CD4-positive, alpha-beta T cell treated with Interleukin-12 subunit alpha and Interleukin-12 subunit beta, for 1 hour (primary cell): ENCODE measurements at places on chromosomes 7 and 10.

GRCh38 chr10:128070721-128071416 lies 55.4 kb downstream of the MKI67 start:
- no peak for DNase-seq

- no peak for DNase-seq
These were observed 994 bp upstream of the LRGUK start for GRCh38 chr7:134126146-134126545.

GRCh38 chr10:104706886-104707285 lies 65.8 kb downstream of the SORCS3 start:
- no peak for DNase-seq

DNA sequence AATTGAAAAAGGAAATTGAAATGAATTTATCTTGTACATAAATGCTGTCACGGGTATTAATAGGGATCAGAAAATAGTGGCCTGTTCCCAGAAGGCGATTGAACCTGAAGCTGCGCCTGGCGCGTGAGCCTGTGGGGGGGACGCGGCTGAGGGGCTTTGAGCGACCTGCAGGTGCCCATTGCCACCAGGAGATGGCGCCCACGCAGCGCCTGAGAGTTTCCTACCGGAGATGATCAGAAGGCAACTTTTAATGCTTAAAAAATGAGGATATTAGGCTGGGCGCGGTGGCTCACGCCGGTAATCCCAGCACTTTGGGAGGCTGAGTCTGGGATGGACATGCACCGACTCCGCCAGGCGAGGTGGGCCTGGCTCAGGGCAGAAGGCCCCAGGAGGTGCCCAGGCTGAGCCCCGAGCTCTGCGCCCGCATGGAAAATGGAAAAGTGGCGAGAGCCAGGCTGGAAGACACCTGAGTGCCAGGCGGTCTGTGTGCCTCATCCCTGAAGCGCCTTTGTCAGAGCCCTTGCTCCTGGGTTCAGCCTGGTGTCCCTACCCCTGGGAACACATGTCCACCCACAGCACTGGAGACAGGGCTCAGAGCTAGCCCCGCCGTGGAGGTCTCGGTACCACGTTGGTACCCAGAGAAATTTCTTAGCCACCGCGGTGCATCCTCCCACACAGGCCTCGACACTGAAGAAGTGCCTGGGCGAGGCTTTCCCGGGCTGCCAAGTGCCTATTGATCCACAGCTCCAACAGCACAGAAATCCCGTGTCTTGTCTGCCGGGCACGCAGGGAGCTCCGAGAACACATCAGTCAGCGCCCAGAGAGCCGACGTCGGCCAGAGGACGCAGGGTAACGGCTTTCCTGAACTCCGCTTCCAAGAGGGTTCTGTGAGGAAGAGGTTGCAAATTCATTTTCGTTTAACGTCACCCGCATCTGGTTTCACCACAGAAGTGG lies 117.4 kb downstream of the INPP5A start:
- DNase-seq = peak; percentile 44

DNA sequence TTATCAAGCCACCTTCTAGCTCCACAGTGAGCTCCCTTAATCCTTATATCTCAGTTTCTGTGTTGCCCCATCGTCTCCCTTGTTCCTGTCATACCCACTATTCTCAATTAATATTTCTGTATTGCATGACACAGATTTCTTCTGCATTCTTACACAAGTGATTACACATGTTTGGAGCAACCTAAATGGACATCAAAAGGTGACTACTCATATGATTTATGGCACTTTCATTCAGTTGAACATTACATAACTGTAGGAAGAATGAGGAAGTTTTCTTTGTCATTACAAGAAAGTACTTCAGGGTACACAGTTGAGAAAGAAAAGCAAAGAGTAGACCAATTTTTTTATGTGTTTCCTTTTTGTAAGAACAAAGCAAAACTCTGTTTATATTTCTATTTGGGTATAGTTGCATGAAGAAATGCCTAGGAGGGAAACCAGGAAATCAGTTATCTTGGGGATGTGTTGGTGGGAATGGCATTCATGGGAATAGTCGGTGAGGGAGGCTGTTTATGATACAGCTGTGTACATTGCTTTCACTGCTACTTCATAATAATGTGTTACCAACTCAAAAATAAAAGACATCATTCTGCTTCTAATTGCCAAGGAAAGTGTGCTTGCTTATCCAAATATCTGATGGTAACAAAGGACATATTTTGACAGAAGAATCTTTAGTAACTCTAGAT lies 23.6 kb upstream of the PRSS37 start:
- no peak for DNase-seq

DNA sequence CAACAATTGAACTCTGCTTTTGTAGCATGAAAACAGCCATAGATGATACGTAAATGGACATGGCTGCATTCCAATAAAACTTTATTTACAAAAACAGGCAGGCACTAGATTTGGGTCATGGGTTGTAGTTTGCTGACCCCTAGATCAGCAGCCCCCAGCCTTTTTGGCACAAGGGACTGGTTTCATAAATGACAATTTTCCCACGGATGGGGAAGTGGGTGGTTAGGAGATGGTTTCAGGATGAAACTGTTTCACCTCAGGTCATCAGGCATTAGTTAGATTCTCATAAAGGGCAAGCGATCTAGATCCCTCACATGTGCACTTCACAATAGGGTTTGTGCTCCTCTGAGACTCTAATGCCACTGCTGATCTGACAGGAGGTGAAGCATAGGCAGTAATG lies 16.5 kb upstream of the ANK3 start:
- no peak for DNase-seq

DNA sequence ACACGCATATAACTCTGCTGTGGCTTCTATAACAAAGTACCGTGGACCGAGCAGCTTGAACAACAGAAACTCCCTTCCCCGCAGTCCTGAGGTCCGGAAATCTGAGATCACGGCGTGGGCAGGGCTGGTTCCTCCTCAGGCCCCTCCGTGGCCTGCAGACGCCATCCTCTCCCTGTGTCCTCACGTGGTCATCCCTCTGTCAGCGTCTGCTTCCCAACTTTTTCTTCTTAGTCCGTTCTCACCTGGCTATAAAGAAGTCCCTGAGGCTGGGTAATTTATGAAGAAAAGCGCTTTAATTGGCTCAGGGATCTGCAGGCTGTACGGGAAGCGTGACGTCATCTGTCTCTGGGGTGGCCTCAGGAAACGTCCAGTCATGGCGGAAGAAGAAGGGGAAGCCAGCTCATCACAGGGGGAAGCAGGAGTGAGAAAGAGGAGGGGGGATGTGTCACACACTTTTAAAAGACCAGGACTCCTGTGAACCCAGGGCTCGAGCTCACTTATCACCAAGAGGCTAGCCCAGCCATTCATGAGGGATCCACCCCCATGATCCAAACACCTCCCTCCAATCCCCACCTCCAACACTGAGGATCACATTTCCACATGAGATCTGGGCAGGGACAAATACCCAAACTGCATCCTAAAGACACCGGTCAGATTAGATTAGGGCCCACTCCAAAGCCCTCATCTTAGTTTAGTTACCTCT lies 91.2 kb upstream of the INSIG1 start:
- peak; percentile 80 for DNase-seq

DNA sequence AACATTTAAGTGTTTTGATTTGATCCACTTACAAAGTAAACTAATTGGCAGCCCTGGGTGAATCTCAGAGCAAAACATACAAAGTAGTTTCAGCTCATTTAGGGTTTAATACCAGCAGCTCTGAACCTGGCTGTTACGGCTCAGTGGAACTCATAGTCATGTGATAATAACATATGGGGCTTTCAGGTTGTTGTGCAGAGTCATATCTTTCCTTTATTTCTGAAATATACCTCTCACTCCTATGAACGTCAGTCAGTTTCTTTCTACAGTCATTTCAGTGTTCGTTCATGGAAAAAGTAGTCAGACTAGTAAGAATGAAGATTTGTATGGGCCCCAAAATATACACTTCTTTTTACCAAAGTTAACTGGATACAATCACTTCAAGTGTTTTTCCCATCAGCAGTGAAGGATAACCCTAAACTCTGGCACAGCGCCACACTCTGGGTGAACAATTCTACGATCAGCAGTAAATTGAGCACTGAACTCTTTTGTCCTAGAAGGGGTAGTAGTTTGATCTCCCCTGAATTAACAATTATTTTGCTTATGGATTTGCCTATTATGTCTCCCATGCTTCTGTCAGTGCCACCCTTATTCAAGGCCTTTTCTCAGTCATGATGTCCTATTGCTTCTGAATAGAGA lies 218.6 kb downstream of the THSD7A start:
- DNase-seq = no peak

GRCh38 chr7:157903710-157904109 lies 566.9 kb downstream of the DNAJB6 start:
- no peak for DNase-seq

- no peak for DNase-seq
These were observed 36.4 kb downstream of the ZRANB1 start for GRCh38 chr10:124978376-124978725.

GRCh38 chr7:57404343-57404966 lies 45.5 kb upstream of the ZNF716 start:
- no peak for DNase-seq

- no peak for DNase-seq
These were observed 317.9 kb upstream of the COBL start for GRCh38 chr7:51634538-51634937.

DNA sequence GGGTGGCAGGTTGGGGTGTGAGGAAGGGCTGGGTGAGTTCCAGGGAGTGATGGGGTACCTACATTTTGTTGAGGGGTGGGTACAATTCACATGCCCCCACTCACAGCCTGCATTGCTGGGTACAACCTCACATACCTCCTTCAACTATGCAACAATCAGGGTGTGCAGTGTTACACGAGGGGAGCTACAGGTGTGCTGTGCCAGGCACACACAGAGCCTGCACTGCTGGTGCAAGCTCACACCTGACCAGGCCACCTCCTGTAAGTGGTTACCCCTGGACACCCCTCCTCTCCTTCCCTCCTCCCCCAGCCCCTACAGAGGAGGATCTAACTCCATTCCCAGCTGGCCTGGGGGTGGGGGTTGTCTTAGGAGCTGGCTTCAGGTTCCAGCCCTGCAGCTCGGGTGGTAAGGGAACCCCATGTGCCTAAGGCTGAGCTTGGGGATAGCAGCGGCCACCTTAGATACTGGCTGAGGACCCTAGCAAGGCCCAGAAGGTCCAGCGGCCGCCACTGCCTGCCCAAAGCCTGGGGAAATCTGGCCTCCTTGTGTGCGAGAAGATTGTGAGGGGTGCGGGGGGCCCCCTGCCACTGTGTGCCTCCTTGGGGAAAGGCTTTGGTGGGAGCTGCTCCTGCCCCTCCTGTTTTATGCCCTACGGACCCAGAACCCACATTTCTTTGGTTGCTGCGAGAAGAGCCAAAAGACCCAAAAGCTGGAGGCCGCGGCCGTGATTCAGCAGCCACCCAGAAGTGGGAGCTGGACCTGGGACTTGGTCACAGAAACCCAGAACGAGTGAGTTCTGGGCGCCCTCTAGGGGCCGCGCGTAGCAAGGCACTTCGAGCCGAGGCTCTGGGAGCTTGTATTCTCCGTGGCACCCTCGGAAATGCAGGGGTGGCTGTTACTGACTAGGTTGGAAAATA lies 10.8 kb downstream of the TLX1 start:
- peak; percentile 80 for DNase-seq

GRCh38 chr7:68684996-68685395 lies 913.3 kb upstream of the AUTS2 start:
- DNase-seq = no peak
